ENCODE measurements at places on chromosomes 3 and 15.

DNA sequence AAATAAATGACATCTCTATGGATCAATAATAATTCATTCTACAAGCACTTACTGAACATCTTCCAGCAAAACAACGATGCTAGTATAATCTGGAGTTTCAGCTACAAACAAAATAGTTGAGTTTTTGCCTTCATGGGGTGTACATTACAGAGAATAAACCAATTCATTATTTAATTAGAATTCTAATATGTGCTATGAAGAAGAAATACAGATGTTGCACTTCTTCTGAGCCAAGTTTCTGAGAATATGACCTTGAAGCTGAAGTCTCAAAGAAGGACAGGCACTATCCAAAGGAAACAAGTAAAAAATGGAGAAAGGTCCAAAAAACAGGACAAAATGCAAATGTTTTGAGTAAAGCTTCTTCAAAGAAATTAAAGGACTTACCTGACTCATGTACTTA, 94.2 kb downstream of the SENP7 start:
- DNase-seq = no peak

GRCh38 chr3:12982619-12983101, 90.6 kb downstream of the IQSEC1 start:
- no peak for DNase-seq

DNA sequence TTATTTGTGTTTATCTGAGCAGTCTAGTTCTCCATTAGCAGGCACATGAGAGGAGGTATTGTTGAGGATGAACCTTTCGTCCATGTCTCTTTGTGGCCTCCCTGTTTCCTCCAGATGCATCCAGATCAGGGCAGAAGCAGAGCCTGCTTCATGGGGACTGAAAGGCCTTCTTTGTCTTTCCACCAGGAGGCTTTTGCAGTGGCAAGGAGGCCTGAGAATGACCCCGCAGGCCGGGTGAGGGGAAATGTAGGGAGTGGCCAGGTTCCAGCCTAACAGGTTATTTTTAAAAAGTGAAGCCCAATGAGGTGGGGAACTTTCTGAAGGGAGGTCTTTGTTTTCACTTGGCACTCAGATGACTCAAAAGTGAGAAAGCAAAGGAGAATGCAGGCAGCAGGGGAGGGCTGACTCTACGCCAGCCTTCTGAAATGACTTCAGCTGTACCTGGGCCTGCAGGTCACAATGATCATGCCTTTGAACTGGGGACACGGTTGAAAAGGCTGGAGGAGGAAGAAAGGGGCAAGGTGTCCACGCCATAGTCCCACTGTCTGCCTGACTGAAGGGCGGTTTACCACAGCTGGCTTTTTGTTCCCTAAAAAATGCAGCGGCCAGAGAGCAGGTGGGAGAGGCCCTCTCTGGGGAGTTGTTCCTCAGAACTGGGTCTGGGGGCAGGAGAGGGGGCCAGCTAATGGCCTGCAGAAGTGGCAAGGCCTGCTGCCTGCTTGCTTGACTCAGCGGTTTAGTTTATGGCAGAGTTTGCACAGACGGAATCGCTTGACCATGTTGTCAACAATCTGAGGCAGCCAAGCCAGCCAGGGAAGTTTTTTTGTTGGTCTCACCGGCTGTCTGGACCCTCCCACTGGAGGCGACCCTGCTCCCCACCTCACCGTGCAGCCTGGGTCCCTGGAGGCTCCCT, 28.7 kb downstream of the CMTM7 start:
- no peak for DNase-seq

DNA sequence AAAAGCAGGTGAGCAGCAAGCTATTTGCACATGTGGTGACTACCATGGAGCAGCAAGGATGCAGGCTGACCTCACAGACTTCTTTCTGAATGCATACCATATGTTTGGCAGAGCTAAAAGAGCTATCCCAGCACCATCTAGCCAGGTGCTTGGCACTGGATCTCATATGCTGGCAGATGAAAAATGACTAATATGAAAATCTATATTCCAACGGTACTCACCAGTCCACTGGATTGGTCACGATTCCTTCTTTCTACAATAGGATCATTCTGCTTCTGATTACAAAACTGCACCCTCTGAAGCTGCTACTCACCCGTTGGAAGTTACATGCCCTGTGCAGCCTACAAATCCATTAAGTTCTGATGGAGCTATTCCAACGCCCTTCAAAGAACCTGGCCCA, 714.3 kb upstream of the CFAP20DC start:
- no peak for DNase-seq

GRCh38 chr3:52522651-52523251, 10.9 kb downstream of the NT5DC2 start:
- DNase-seq = no peak

Measured in stimulated activated CD4-positive, alpha-beta T cell treated with anti-CD3 and anti-CD28 coated beads, Interleukin-2, amount 100 ng/mL, for 48 hours (primary cell).